Kidney (tissue), 22 donors: ENCODE measurements at places on chromosomes 7 and 10.

DNA sequence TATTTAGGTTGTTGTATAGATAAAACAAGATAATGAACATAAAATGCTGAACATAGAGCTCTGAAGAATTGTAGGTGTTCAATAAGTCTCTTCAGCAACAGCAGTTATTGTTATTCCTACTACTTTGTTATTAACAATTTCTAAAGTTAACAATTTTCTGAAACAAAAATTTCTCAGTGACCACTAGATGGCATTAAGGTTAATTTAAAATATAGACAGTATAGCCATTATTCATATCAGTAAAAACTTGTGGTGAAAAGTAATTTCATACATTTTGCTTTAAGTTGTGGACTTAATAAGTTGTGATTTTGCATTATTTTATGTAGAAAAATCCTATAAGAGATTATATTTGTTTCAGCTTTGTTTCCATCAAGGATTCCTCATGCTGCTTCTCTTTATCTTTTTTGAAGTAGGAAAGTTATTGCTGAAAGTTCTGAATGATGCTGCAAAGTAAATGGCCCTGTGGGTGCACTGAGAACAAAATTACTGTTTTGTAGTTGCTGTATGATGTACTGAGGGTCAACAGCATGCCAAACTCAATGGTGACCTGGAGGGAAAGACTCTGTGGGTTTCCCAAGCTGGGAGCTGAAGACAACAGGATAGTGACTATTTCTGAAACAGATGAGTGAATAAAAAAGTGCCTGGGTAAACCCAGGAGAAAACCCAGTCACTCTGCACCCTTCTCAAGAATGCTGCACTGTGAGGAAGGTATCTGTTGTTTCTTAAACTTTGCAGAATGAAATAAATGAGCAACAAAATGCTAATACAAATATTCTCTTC is 253.6 kb downstream of the KIF20B start:
- no peak for DNase-seq

GRCh38 chr10:58894929-58895328 is 281.5 kb upstream of the PHYHIPL start:
- peak; percentile 51 for DNase-seq

GRCh38 chr10:128304271-128304670 is 178.0 kb upstream of the MKI67 start:
- DNase-seq = no peak

- DNase-seq = no peak
These were observed 21.8 kb upstream of the KIF5B start for GRCh38 chr10:32077896-32078485.

DNA sequence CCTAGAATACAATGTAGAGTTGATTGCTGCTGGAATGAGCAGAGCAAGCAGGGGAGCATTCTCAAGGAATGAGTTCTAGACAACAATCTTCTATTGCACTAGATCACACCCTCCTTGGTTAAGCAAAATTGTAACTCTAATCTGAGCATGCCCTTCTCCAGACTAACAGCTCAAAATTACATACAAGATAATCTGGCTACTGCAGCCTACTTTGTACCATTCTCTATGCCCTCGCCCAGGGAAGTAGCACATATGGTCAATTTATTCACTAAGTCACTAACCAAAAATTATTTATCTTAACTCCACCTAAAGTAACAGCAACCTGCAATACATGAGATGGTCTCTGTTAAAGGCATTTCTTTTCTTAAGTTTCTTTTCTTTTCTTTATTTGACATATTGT is 42.5 kb upstream of the KCTD7 start:
- no peak for DNase-seq

- no peak for DNase-seq
These were observed 470.5 kb upstream of the LRRTM3 start for GRCh38 chr10:66455304-66455703.

- DNase-seq = peak; percentile 86
These were observed 167.1 kb downstream of the NEURL1 start for GRCh38 chr10:103660364-103661197.

DNA sequence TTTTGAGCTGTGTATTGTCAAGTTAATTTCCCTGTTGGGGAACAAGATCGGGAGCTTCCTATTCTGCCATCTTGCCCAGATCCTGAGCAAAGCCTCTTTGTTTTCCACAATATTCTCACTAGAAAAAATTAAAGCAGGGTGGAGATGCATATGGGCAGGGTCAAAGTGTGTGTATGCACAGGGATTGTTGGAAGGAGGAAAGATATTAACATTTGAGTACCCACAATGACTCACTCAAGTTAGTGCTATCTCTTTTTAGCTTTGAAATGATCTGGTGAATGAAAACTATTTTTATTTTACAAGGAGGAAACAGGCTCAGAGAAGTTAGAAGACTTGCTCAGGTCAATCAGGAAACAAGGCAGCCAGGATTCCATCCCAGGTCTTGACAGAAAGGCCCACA is 6.7 kb upstream of the BTBD16 start:
- DNase-seq = peak; percentile 6

DNA sequence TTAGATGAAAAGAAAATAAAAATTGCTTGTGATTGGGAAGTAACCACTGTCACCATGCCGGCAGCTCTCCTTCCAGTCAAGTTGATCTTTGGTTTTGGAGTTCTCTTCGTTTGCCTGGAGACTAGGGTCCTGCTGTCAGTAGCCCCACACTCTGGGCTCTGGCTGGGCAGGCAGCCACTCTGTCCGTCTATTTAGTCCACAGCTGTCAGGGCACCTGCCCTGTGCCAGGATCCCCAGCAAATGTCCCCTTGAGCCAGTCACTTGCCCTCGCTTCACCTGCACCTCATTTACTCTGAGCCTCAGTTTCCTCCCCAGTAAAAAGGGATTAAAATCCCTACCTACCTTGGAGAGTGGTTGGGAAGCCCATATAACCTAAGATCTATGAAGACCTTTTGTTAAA is 55.5 kb downstream of the PAX2 start:
- no peak for DNase-seq

- no peak for DNase-seq
These were observed 832 bp downstream of the XRCC2 start for GRCh38 chr7:152674860-152675758.

GRCh38 chr7:100880645-100881044 is 5.7 kb downstream of the SRRT start:
- DNase-seq = no peak

DNA sequence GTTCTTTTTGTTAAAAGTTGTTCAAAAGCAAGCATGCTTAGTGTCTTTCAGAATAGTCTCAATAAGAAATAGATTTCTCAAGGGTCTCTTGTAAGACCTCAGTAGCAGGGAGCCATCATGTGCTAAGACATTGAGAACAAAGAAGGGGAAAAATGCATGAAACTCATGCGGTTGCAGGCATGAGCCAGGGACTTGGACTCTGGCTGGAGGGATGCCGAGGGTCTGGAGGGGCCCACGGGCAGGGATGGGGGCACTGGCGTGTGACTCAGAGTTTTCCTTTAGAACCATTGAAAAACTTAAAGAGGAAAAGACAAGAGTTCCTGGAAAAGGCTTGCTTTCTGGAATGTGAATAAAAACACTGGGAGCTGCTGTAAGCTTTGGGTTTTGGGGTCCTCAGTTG is 253.3 kb downstream of the CCDC3 start:
- DNase-seq = no peak

DNA sequence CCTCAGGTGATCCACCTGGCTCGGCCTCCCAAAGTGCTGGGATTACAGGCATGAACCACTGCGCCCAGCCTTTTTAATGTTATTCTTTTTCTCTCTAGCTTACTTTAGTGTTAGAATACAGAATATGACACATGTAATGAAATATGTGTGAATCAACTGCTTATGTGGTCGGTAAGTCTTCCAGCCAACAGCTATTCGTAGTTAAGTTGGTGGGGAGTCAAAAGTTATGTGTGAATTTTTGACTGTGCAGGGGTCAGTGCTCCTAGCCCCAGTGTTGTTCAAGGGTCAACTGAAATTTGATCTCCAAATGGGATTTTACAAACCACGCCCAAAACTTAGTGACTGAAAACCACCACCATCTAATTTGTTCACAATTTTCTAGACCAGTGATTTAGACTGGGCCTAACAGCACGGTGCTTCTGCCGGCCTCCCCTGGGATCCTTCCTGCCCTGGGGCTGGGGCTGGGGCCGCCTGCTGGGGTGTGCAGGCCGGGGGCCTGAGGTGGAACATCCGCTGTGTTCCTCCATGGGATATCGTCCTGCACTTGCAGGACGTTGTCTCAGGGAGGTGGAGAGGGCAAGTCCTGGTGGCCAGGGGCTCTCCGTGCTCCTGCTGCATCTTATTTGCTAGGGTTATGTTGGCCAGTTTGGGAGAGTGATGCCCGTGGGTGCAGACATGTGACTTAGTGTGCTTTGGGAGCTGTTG is 24.5 kb upstream of the GRB10 start:
- DNase-seq = no peak

- peak; percentile 71 for DNase-seq
These were observed 64.4 kb upstream of the ARID5B start for GRCh38 chr10:61836888-61837754.

- DNase-seq = no peak
These were observed 43.5 kb downstream of the PDLIM1 start for GRCh38 chr10:95247200-95247880.

DNA sequence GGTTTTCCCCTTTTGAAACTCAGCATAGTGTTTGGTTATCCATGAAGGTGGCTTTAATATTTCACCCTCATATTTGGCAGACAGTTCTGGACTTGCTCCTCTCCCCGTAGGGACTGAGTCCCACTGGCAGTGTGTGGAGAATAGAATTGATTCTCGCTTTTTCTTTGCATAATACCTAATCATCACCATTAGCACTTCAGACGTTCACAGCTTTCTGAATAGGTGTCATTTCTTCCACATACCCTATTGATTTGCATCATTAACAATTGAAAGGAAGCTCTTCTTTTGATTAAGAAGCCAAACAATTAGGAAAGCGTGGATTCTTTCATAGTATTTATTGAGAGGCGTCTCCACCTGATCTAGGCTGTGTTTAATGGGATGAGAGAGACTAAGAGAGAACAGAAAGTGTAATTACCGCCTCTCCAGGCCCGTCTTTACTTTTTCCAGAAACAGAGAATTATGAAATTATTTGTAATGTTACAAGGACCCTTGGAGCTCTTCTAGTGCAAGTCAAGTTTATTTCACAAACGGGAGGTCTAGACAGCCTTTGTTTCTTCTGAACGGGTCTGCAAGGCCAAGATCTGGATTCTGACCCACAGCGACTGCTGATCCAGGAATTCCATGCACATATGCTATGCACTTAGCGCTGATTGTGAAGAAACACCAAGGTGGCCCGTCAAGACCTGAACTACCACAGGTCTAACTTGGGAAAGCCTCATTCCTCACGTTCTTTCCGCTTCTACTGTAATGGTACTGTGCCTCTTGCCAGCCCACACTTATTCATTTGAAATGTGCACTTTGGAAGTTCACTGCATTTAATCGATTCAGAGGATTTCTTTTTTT is 249.9 kb upstream of the C7orf33 start:
- DNase-seq = no peak

- DNase-seq = no peak
These were observed 12.6 kb upstream of the DNAJC1 start for GRCh38 chr10:22016046-22016705.

- no peak for DNase-seq
These were observed 865.5 kb downstream of the LRMDA start for GRCh38 chr10:76296957-76297356.

DNA sequence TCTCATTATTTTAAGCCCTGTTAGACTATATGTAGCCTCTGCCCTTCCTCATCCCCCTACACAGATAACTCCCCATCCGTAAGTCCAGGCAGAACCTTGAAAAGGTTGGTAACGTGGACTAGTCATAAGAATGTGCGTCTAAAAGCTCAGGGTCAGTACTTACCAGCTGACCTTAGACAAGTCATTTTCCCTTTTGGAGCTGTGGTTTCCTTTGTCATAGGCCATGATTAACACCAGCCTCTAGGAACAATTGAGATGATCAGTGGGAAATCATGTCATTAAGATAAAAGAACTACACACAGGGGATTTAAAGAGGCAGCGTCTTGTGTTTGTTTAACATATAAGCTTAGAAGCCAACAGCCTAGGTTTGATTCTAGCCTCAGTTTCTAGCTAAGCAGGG is 6.9 kb upstream of the UNC5B start:
- DNase-seq = no peak

DNA sequence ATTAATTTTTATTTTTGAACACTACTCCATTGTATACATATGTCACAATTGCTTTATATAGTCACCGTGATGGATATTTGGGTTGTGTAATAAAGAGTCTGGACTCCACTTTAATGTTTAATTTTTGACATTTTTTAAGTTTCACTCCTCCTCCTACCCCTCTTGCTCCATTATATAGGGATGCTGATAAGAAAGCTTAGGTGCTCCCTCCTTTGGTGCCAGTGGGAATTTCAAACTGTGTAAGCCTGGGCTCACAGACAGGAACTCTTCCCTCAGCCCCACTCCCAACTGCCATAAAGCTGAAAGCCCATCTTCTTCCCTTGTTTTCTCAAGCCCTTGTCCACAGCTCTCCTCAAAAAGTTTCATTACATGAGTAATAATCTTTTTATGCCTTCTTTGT is 47.6 kb downstream of the TWIST1 start:
- no peak for DNase-seq

GRCh38 chr10:117689566-117689965 is 147.0 kb downstream of the EMX2 start:
- DNase-seq = no peak

GRCh38 chr7:74288034-74288881 is 949 bp upstream of the CLIP2 start:
- peak; percentile 51 for DNase-seq

DNA sequence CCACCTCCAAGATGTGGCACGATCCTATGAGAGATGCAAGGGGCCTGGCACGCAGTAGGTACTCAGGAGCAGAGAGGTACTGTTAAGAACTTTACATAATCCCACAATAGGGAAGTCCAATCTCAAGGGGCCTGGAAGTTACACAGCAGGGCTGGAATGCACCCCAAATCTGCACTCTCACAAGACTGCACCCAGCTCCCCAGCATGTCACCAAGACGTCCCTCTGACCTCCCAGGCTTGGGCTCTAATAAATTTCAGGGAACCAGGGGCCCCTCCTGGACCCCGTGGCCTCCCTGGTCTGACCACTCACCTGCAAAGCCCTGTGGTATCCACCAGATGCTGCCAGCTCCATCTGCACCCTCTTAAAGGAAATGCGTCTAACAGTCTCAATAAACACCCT is 94.9 kb downstream of the OAT start:
- no peak for DNase-seq

DNA sequence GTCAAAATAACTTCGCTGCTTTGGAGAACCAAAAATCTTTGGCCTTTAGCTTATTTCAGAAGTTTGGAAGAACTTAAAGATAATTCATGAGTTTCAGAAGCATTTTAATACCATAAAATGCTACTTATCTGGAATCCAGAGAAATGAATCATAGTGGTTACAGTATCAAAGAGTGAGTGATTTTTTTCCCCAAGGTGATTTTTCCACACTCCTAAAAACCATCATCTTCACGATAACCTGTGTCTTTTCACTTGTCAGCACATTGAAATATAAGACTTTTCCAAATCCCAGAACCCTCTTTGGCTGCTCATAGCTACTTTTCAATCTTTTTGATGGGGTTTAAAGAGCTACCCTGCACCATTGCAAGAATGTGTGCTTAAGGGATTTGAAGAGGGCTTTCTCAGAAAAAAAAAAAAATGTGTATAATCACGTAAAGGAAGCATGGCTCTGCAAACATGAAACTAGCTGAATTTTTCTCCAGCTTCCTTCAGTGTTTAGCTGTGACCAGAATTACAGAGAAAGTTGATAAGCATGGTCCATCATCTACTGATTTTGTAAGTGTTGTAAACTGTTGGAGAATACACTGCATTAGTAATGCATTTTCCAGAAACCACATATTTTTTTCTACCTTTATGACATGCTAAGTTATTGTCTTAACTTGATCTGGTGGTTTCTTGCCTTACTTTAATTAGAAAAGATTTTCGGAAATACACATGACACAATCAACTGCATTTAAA is 134.9 kb downstream of the BICC1 start:
- no peak for DNase-seq

GRCh38 chr7:112630565-112630964 is 149.8 kb downstream of the LSMEM1 start:
- DNase-seq = no peak
